ENCODE measurements at places on chromosomes 1 and 21.

GRCh38 chr21:35563885-35564451 lies 496.4 kb downstream of the SETD4 start:
- DNase-seq, result no peak

GRCh38 chr1:180252638-180253536 lies 22.8 kb downstream of the LHX4 start:
- DNase-seq, result peak; percentile 62

- no peak for DNase-seq
Measured at GRCh38 chr1:219374046-219374566, 200.4 kb downstream of the LYPLAL1 start.

- DNase-seq, result peak; percentile 56
Measured at GRCh38 chr1:206703661-206704060, 19.0 kb downstream of the MAPKAPK2 start.
